ENCODE measurements at places on chromosomes 7 and 10.

- no peak for DNase-seq
Observed at GRCh38 chr10:22988581-22989360, 60.9 kb downstream of the ARMC3 start.

GRCh38 chr10:21526860-21527597 is 1.5 kb upstream of the SKIDA1 start:
- DNase-seq: peak; percentile 91

DNA sequence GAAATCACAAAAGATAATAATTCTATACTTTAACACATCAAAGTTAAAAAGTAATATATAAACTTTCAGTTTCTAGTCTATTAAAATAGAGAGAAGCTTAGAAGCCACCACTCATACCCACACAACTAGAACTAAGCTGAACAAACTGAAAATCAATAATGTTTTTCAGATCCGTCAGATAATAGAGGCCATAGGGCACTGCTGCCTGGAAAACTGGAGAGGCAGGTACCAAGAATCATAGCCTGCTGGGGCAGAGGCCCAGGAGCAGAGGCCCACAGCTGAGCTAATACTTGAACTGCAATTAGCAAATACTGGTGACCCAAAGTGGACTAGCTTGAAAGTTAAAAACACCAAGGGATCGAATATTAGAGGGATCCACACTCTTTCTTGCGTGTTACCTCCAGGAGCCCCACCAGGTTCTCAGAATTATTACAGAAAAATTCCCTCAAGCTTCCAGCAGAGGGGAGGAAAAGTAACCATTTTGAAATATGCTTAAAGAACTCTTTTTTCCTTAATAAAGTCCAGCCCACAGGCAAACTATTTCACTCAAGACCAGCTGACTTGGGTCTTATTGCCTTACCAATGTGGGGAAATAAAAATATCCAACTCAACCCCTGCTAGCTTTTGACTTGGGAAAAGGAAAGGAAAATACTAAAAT is 774.1 kb upstream of the IGFBP3 start:
- DNase-seq: no peak

- no peak for DNase-seq
Observed at GRCh38 chr7:22350466-22351328, 6.3 kb downstream of the RAPGEF5 start.

DNA sequence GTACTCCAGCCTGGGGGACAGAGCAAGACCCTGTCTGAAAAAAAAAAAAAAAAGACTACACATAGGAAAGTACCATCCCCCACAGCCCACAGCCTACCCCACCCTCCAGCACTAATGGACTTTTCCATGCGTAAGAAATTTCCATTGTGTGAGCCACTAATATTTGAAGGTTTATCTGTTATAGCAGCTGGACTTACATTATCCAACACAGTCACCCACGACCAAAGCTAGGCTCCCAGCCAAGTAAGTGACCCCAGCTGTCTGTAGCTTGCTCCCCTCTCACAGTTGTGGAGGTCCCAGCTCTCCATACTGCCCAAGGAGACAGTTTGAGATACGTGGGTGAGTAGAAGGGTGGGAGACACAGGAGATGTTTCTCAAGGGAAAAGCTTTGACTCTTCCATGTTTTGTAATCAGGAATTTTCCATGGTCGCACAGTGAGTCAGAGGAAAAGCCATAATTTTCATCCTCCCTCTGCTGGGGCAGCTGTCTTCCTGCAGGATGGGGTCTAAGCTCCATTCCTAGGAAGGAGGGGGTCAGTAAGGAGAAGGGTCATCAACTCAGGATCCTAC is 57.4 kb downstream of the CAV1 start:
- DNase-seq: no peak

GRCh38 chr10:69224862-69225657 is 4.9 kb downstream of the HKDC1 start:
- DNase-seq: no peak

- no peak for DNase-seq
Observed at GRCh38 chr7:107914831-107915230, 23.8 kb downstream of the DLD start.
